Urinary bladder (tissue), 4 donors: ENCODE measurements at places on chromosomes 3 and 15. TPM values are rescaled to one million over a fixed set of nuclear protein-coding genes. Genes with fewer than 3 reads are reported as not detected.

RBP2 gene
- not detected for total RNA-seq

NEK4 gene
- 29.7 TPM for total RNA-seq

DNA sequence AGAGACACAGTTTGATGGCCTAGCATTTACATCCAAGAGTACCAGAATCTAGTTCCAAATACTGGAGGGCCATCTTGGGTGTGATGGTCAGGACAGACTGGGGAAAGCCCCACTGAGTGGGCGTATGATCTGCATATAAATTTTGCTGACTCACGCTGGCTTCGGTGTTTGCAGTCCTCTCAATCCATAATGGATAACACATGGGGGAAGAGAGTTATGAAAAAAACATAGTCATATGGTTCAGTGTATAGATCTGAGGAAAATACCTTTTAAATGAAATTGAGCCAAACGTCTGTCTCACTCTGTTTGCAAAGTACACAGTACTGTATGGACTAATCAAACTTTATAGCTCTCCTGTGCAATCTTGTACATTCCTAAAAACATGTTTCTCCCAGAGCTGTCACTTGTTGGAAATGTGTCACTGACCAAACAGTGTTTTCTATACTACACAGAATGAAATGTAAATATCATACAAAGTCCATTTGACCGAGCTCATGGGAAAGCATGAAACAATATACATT lies 125.3 kb upstream of the THBS1 start:
- DNase-seq = no peak

SNX22 gene
- 0.42 TPM for total RNA-seq

ZNF80 gene
- not detected for total RNA-seq

DNA sequence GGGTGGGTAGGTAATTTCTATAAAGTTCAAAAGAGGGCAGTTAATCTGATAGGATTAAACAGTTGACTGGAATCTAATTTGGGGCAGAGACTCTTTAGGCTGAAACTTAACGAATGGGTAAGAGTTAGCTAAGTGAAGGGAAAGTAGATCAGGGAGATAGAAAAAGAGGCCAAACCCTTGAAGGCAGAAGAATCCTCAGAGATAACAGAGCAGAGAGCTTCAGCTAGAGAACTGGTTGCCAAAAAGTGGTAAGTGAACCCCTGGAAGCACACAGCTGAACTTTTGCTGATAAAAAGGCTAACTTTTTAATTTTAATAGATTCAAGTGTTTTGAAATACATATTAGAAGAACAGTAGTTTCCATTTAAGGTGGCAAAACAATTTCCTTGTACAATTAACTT lies 99.2 kb downstream of the FHIT start:
- DNase-seq = no peak

DNA sequence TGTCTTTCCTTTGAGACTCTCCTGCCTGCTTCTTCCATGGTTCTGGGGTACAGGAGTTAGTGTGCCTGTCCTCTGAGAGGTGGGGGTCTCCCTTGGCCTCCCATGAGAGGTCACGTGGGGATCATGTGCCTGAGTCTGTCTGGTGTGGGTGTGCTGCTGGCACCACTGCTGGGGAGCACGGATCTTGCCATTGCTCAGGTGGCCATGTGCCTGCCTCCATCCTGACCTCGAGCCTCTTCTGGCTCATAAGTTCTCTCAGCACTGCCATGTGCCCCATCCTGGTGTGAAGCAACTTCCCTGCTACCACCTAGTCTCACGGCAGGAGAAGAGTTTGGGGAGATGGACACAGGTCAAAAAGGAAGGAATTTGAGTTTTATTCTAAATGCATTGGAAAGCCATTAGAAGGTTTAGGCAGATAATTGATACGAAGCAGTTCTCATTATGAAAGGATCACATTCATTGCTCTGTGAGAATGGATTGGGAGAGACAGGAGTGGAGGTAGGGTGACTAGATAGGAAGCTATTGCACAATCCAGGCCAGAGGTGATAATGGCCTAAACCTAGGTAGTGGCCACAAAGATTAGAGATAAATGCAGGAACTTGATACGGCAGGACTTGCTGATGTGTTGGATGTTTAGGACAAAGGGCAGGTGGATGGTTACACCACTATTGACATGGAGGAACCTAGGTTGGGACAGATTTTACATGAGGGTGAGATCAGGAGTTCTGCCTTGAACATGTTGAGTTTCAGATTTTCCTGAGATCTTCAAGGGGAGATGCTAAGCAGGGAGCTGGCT lies 173.0 kb upstream of the RORA start:
- DNase-seq = no peak

GRCh38 chr3:151074256-151074655 lies 11.2 kb upstream of the MED12L start:
- no peak for DNase-seq

GRCh38 chr3:194843556-194843955 lies 157.9 kb downstream of the FAM43A start:
- no peak for DNase-seq

DNA sequence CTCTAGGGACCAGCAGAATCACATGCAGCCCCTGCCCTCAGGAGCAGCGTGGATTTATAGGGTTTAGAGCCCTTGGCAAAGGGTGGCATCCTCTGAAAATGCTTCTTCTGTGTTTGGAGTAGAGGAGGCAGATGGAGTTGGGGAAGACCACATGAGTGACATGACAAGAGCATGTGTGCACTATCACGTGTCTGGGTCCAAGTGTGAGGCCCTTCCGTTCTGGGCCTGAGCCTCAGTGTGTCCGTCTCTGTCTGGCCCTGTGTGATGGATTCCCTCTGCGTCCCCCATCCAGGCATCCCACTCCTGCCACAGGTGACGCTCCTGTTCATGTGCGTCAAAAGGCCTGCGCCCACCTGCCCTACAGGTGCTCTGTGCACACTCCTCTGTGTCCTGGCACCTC lies 30.1 kb downstream of the FGD5 start:
- no peak for DNase-seq

- no peak for DNase-seq
These were observed 56.8 kb upstream of the INSYN1 start for GRCh38 chr15:73809728-73810501.

- DNase-seq = no peak
These were observed 43.5 kb downstream of the ABHD2 start for GRCh38 chr15:89131731-89132130.

- DNase-seq = no peak
These were observed 91.1 kb downstream of the WNT7A start for GRCh38 chr3:13788522-13789424.

HHLA2 gene
- not detected for total RNA-seq

MUC4 gene
- total RNA-seq = 0.42 TPM

TM4SF4 gene
- total RNA-seq = not detected

IL17RE gene
- total RNA-seq = 1.2 TPM

- no peak for DNase-seq
These were observed 36.1 kb downstream of the IL17RD start for GRCh38 chr3:57128826-57129667.

ABHD17C gene
- total RNA-seq = 14.3 TPM

NDN gene
- 72.3 TPM for total RNA-seq

TLR9 gene
- 0.11 TPM for total RNA-seq

GRCh38 chr3:188486126-188486525 lies 332.2 kb downstream of the LPP start:
- DNase-seq = no peak

DNA sequence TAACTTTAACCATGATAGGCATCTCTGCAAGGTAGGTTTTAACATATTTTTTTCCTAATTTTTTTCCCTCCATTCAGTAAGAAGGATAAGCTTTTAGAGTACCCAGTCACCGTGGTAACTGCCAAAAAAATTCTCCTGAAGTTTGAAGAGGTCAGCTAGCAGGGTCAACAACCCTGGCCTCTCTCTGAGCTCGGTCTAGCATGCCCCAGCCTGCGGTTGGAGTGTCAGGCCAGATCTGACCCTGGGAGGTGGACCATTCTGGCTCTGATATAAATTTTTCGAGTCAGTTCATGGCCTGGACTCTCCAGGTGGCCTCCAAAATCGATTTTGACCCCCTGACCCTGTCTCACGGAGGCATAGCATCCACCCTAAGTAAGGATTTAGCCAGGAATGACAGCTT lies 29.7 kb downstream of the SOX2 start:
- DNase-seq = no peak

CYFIP1 gene
- total RNA-seq = 85.0 TPM

GRCh38 chr3:169668957-169669741 lies 5.6 kb upstream of the MECOM start:
- DNase-seq = no peak

ANAPC13 gene
- 57.1 TPM for total RNA-seq

- DNase-seq = no peak
These were observed 371.5 kb upstream of the GOLIM4 start for GRCh38 chr3:168467115-168467714.

DNA sequence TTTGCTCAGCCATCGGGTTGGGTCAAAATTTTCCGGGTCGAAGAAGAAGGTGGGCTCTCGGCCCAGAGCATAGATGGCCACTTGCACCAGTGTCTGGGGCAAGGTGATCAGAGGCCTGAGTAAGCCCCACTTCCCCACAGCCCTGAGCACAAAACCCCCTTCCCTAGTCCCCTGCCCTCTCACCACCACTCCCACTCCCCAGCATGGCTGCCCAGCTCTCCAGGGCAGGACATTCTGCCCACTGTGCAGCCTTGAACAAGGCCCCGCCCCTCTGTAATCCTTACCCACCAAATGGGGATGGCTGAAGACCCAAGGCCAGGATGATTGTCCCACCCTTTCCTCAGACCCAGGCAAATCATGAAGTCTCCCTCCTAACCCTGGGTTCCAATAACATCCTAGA lies 28.8 kb downstream of the CYP11A1 start:
- no peak for DNase-seq

DNA sequence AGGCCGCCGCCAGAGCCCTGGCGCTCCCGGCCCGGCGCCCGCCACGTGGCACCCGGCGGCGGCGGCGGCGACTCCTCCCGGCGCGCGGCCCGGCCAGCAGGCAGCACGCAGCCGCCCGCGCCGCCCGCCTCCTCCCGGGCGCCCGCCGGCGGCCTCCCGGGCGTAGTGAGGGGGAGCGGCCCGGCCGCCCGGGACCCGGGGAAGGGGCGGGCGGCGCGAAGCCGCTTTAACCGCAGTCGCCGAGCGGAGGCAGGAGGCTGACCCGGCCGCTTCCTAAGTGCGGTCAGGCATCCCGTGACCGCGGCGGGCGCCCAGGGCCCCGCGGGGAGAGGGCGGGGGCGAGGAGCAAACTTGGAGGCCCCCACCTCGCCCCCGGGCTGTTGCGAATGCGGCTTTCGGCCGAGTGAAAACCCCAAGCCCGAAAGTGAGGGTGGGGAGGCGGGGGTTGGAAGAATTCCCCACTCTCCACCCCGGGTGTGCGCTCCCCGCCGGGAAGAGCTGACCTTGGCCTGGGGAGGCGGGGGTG lies 1.7 kb upstream of the HES1 start:
- DNase-seq = no peak

COL6A6 gene
- total RNA-seq = 31.5 TPM

MORF4L1 gene
- total RNA-seq = 465 TPM

GRCh38 chr15:39491886-39492490 lies 88.9 kb upstream of the THBS1 start:
- no peak for DNase-seq

PGBD4 gene
- total RNA-seq = 1.9 TPM

DNA sequence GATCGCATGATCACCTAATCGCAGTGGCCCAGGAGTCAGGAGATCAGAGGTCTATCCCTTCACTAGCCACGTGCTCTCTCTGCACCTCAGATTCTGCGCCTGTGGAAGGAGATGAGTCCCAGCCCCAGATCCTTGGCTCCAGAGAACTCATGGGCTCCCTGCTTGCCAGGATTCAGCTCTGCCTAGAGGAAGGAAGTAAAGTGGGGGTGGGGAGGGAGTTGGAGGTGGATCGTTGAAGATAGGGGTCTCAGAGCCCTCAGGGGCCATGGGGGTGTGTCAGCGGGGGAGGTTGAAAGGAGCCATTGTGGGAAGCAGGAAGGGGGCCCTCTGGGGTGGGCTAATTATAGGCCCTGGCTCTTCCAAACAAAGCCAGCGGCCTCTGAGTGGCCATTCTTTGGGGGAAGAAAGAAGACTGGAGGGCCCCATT lies 11.3 kb upstream of the STRA6 start:
- no peak for DNase-seq

DNA sequence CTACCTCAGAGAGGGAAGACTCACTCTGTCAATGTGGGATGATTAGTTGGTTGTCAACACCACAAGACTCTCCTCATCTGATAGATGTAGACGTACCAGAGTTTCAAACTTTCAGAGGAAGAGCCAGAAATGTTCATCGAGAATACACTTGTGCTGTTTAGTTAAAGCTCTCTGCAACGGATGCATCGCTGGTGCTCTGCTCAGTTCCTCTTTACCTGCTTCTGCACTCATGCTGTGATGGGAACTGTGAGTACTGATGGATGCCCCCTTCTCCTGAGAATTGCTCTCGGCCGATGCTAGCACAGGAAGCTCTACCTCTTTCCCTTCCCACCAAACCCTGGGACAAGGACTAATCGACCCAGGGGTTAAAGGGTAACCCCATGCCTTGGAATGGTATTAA lies 51.8 kb upstream of the CCDC54 start:
- no peak for DNase-seq

- DNase-seq = no peak
These were observed 18.1 kb downstream of the CSRNP1 start for GRCh38 chr3:39135170-39135805.

PPP1R14D gene
- not detected for total RNA-seq

GRCh38 chr3:58417075-58417474 lies 16.6 kb downstream of the PDHB start:
- DNase-seq = no peak

SI gene
- not detected for total RNA-seq

DNA sequence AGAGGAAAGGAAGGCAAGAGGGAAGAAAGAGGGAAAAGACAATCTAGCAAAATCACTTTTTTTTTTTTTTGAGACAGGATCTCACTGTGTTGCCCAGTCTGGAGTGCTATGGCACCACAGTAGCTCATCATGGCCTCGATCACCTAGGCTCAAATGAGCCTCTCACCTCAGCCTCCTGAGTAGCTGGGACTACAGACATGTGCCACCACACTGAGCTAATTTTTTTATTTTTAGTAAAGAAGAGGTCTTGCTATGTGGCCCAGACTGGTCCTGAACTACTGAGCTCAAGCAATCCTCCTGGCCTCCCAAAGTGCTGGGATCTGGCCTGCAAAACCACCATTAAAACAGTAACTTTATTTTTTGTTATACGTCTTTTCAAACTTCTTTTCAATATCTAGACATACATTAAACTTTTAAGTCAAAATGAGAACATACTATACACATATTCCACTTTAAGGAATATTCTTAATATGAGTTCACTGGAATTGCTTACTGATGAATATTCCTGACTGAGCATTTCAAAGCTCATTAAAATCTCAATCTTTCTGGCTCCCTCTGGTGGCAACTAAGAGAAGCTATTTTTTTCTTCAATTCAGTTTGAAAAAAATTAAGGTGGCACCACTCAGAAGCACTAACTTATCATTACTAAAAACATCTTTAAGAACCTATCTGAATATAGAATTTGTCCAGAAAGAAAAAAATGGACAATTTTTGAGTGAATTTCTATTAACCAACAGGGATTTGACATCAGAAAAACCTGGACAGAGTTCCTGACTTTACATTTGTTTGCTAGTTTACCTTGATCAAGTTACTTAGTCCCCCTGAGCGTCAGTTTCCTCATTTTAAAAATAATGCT lies 40.9 kb downstream of the UACA start:
- no peak for DNase-seq

DNA sequence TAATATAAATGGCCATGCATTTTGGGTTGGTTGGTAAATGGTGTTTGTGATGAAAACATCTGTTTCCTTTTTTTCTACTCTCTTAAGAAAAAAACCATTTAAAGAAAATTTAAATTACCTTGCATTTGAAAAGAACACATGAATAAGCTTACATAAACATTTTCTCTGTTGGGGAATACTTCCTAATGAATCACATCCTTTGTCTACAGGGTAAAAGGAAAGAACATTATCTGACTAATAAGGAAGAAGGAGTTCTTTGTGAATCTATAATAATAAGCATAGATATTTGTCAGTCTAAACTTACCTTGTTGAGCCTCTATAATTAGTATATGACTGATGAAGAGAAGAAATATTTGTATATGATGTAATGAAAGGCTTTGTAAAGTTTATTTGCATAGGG lies 254.1 kb upstream of the ZNF717 start:
- DNase-seq = no peak
